ENCODE measurements at places on chromosomes 2 and 18.

DNA sequence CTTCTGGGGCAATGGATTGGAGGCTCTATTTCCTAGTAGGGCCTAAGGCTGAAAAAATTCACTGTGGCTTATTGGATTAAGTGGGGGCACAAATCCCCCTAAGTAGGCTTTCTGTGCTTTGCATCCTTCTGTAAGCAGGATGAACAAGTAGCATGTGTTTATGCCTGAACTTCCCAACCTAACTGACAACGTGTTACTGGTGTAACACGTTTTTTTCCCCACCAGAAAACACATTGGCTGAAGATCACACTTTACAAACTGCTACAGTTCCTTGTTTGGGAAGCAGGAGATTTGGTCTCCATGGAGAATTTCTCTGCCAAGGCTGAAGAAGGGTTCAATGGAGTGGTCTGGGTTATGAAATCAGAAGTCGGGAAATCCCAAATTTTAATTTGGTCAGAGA lies 7.2 kb upstream of the ITGA6 start:
- no peak for DNase-seq

DNA sequence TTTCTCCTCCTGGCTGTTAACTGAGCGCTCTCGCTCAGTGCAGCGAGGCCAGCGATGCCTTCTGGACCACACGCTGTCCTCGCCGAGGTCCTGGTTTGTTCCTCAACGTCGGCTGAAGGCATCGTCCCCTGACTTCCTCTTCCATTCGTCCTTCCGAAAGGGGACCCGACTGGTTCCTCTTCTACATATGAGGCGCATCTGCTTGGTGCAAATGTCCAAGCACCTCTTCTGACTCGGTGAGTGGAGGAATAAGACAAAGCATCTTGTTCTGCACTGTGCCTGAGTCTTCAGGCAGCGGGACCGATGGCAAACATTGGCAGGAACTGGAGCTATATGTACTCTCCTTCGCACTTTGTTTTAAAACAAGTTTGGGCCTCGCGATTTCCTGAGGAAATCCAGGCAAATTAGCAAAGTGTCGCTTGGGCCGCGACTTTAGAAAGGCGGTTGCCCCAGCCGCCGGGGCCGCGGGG lies 621 bp upstream of the KCNS3 start:
- DNase-seq, result no peak

DNA sequence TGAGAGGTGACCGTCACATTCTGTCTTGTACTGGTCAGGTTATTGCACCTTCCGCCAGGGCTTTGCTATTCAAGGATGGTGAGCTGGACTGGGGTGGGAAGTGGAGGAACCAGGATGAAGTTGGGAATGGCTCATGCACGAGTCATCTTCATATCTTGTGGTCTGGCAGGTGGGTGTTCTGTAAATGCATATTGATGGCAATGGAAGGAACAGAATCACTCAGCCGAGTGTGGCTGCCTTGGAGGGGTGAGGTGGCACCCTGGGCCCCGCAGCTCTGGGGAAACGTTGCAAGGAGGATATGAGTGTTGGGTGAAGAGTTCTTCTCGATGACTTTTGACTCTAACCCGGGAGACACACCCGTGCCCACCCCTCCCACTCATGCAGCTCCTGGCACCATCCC lies 1.2 kb downstream of the NEU2 start:
- DNase-seq, result no peak

DNA sequence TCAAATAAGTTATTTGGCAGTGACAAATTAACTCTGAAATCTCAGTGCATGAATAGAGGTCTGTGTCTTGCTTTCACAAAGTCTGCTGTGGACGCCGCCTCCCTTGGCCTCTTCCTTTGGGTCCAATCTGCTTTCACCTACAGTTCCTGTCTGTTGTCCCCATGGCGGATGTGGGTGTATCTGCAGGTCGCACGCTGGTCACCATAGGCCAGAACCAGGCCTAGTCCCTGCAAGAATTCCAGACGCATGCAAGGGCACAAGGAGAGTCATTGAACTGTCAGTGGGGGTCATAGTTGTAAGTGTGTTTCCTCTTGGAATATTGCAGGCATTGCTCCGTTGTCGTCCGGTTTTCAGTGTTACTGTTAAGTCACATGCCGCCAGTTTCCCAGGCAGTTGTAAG lies 7.4 kb downstream of the SOCS6 start:
- DNase-seq, result no peak

DNA sequence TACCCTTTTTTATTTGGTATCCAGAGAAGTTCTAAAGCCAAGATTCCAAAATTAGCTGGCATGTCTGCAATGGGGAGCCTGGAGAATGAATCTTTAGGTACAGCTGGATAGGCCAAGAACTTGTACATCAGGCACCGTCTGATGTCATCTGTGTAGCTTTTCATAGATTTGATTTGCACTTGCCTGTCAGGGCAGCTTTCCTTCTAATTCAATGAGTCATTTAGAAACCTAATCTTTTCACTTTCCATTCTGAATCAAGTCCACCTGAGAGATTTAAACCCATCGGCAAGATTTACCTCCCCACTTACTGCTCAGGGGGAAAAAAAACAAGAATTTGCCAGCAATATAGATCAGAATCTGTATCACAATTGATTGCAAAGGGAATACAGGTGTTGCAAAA lies 60.9 kb upstream of the ACAA2 start:
- DNase-seq, result no peak

- DNase-seq, result no peak
Observed at GRCh38 chr2:74816540-74817303, 17.2 kb upstream of the HK2 start.
